NCI-H510A treated with DMSO at 0.1 percent for 48 hours (cell line): ENCODE measurements at places on chromosomes 7 and 10.
A peak's percentile ranks its signal among the peaks of the same experiment; 100 is the strongest.

DNA sequence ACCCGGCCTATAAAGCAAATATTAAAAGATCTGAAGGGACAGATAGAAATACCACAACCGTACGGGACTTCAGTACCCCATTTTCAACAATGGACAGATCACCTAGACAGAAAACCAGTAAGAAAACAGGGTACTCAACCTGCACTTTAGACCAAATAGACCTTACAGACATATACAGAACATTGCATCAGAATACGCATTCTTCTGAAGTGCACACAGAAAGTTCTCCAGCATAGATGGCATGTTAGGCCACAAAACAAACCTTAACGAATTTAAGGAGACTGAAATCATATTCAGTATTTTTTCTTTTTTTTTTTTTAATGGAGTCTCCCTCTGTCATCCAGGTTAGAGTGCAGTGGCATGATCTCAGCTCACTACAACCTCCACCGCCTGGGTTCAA is 151.5 kb downstream of the TNS3 start:
- DNase-seq: no peak

DNA sequence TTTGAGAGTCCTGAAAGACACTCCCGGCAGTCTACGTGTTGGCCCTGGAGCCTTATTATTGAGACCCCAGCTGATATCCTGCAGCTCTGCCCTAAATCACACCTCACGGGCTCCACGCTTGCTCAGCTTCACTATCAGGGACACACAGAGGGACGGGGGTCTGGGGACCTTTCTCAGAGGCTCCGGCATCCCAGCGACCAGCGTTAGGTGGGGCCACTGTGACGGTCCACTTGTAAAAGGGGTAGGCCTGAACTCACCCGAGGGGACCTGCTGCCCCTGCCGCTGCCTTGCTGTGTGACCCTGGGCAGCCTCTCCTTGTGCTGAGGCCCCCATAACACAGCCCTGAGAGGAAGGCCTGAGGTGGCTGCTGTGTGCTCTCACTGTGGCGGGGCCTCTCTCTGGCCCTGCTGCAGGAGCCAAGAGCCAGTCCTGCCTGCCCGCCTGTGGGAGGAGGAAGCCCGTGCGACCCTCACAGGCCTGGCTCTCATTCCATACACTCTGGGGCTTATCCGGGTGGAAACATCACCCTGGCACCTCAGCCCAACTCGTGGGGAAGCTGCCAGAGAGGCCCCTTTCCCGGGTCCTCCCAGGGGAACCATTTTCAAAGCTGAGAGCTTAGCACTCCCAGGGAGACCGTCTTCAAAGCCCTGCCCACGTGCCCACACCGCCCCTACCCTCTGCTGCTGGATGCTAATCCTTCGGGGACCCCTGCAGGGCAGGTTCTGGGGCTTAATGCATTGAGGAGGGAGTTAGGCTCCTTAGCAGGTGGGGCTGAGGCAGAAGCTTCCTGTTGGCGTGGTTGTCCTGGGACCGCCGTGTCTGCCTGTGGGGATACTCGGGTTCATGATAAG is 21.7 kb downstream of the AQP1 start:
- no peak for DNase-seq

- peak; percentile 42 for DNase-seq
Measured at GRCh38 chr10:127125331-127125730, 71.1 kb downstream of the INSYN2A start.

DNA sequence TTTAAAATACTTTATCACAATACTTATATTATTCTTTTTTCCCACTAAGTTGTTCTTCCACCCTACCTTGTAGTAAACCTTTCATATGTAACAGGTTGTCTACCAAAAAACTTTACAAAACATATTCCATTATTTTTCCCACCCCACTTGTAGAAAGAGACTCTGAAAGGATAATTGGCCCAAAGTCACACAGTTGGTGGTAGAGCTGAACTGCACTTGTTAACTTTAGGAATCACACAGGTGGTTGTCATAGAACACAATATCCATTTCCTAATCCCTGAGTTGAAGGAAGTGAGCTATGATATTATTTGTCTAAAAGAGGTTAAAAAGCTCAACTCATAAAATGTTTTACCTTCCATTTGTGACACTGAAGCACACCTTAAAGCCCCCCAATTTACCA is 188.8 kb upstream of the FOXP2 start:
- no peak for DNase-seq

GRCh38 chr7:84447636-84448293 is 253.2 kb upstream of the SEMA3A start:
- no peak for DNase-seq
